CD4-positive, CD25-positive, alpha-beta regulatory T cell (primary cell): ENCODE measurements at places on chromosomes 6 and 20. TPM values are rescaled to one million over a fixed set of nuclear protein-coding genes. Genes with fewer than 3 reads are reported as not detected.

- no peak for DNase-seq
These were observed 628.8 kb upstream of the MAN1A1 start for GRCh38 chr6:119978274-119978889.

DNA sequence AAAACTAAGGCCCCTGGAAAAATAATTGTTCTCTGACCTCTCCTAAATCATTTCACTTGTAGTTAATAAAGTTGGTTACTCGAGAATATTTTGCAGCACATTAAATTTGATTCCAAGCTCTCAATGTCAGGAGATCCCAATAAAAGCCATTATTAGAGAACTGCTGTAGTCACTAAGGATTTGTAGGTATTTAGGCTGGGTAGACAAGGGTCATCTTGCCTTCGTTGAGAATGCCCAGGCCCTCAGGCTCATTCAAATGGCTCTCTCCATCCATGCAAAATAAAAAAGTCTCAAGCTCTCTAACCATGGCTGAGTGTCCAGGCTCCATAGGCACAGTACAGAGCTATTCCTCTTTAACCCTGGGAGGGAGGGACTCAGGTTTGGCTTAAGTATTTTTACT lies 117.0 kb upstream of the HMGCLL1 start:
- no peak for DNase-seq

DNA sequence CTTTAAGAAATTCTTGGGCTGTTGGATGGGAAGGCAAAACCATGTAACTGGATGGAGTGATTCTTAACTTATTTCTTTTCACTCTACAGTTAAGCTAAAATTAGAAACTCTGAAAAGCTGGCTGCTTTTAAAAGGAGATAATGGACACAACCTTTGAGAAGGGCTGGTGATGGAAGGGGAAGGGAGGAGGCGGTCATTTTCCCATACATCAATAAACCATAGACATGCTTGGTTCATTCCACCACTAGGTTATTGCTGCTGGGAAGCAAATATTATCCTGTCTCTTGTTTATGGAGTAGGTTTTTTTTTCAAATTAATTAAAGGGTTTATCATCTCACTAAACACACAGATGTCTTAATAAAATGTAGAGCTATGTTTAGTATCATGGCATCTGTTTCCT lies 76.2 kb downstream of the PLCB1 start:
- no peak for DNase-seq

DNA sequence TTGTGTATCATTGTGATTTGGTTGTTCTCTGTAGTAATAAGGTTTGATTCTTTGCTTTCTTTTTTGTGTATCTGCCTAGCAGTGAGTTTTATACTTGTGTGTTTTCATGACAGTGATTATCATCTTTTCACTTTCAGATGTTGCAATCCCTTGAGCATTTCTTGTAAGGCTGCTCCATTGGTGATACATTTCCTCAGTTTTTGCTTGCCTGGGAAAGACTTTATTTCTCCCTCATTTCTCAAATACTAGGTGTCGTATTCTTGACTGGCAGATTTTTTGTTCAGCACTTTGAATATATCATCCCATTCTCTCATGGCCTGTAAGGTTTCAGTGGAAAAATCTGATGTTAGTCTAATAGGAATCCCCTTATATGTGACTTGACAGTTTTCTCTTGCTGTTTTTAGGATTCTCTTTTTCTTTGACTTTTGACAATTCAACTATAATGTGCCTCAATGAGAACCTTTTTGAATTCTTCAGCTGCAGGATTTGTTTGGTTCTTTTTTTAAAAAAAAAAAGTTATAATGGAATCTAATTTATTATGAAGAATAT lies 31.1 kb upstream of the NUP153 start:
- no peak for DNase-seq

GRCh38 chr6:91704531-91704930 lies 1117.7 kb upstream of the MAP3K7 start:
- DNase-seq, result no peak

DNA sequence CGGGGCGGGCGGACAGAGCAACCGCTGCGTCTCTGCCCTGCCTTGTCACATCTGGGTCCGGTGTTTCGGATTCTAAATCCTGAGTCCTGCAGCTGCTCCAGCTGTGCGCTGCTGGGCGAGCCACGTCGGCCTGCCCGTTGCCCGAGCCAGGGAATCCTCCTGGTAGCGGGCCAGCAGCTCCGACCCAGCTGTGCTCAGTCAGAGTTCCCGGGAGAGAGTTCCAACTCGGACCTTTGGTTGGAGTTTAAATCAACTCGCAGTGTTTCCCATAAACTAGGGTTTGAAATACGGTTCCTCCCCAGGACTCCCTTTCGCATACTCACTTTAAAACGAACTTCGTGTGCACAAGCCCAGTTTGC lies 315 bp upstream of the PDE10A start:
- DNase-seq, result no peak

Gene LY6G6D
- total RNA-seq, result not detected

Gene TSPO2
- not detected for total RNA-seq

- DNase-seq, result no peak
These were observed 264.3 kb downstream of the PTPRK start for GRCh38 chr6:128256095-128256494.

- DNase-seq, result no peak
These were observed 157.1 kb upstream of the THEMIS start for GRCh38 chr6:128057946-128058345.

- no peak for DNase-seq
These were observed 200.0 kb downstream of the WDR27 start for GRCh38 chr6:169501777-169502313.

DNA sequence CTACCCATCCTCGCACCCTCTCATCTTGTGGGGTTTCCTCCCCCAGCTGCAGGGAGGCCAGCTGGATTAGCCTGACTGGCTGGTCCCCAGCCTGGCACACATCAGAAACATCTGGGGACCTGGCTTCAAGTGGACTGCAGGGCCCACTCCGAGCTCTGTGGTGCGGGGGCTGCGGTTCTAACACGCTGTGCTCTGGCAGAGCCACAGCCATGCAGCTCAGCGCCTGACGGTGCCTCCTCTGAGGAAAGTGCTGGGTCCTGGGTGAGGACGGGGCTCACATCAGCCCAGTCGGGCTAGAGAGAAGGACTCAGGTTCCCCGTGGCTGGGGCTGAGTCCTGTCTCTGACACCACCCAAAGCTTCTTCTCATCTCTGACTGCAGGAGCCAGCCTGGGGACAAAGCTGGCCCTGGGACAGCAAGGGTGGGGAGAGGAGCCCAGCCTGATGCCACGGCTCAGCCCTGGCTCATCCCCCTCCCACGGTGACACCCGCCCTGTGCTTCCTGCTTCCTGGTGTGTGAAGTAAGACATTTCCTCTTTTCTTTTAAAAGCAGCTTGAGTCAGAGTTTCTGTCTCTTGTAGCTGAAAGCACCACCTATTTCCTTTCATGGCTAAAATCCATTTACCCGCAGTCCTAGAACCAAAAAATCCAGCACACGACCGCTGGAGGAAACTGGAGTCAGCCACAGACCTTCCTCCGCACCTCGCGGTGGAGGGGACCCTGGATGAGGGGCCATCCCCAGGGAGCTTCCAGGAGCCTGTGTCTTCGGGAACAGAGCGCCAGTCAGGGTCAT lies 127.4 kb upstream of the AFDN start:
- DNase-seq, result peak; percentile 85

Gene FAM209A
- 6.1 TPM for total RNA-seq

- DNase-seq, result no peak
These were observed 217.1 kb upstream of the MAN1A1 start for GRCh38 chr6:119566546-119567260.

GRCh38 chr6:17278289-17279063 lies 2.7 kb upstream of the RBM24 start:
- no peak for DNase-seq

GRCh38 chr20:44422083-44422482 lies 53.6 kb upstream of the TTPAL start:
- DNase-seq, result no peak

Gene CRISP2
- total RNA-seq, result not detected

- peak; percentile 37 for DNase-seq
These were observed 139.1 kb downstream of the KIF16B start for GRCh38 chr20:16434062-16434664.

Gene MOXD1
- total RNA-seq, result not detected

DNA sequence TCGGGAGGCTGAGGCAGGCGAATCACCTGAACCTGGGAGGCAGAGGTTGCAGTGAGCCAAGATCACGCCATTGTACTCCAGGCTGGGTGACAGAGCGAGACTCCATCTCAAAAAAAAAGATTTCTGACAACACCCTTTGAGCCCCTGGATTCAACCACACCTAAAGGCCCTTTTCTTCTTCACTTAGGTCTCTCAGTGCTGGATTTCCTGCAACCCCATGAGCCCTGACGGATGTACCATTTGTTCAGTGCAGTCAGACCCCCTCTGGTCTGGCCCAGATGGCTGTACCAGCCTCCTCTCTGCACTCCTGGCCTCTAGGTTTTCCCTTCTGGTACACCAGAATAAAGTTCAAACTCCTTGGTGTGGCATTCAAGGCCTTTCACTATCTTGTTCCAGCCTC lies 9.1 kb upstream of the NOL4L start:
- DNase-seq, result no peak

- DNase-seq, result no peak
These were observed 17.7 kb downstream of the POM121L2 start for GRCh38 chr6:27294409-27294808.

DNA sequence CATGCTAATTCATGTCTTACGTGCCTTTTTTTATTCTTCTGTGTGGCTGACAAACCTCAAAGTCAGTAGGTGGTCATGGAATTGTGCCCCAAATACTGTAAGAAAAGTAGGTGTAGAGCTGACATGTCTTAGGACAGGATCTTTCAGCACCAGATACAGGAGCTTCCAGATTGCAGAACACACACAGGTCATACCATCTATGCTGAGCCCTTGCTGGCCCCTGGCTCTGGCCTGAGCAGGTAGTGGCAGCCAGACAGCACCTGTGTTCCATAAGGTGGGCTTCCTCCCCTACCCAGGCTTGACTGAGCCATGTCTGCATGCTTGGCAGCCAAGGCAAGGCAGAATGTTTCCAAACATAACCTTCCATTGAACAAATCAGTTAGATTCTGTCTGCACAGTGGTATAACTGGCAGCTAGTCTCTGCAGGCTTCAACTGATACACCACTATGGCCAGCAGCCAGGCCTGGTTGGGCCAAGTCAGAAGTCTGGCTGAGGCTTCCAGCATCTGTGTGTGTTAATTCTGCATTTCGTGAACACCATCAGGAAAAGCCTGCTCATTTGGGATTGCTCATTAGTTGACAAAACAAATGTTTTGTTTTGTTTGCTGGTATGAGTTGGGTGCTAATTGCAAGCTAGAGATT lies 366.5 kb downstream of the FOXA2 start:
- no peak for DNase-seq

DNA sequence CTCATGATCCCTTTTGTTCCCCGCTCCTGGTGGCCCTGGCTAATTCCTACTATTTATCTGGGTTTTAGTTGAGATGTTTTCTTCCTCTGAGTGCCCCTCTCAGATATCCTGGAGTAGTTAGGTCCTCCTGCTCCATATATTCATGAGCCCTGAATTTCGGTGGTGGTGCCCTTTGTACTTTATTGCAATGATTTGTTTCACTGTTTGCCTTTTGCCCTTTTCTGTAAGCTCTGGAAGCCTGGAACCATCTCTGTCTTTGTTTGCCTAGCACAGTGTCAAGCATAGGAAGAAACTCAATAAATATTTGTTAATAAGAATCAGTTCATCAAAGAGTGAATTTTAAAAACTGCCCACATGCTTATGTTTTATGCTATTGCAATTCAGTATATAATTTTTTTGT lies 144.9 kb downstream of the DNAH8 start:
- DNase-seq, result no peak

Gene PPP1R3G
- 0.10 TPM for total RNA-seq

- DNase-seq, result no peak
These were observed 122.2 kb downstream of the MAN1A1 start for GRCh38 chr6:119227377-119227776.

Gene SYNDIG1
- total RNA-seq, result not detected

Gene CD83
- total RNA-seq, result 76.8 TPM

DNA sequence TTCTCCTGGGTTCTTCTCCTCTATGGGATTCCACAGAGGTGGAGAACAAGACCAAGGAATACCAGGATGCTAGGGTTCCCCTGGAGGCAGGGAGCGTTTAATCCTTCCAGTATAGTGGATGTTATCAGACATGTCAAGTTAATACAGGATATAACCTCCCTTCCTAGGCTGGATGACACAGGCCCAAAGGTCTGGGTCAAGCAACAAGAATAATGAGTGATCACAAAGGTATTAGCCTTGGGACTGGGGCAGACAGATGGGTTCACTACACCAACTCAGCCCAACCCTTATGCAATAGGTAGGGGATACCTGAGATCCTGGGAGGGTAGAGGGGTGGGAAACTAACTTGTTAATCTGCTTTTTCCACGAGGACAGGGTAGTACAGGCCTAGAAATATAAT lies 690.3 kb downstream of the HTR1B start:
- no peak for DNase-seq

Gene RAD21L1
- total RNA-seq, result not detected

- DNase-seq, result no peak
These were observed 59.4 kb upstream of the TMEM200A start for GRCh38 chr6:130306377-130306776.

Gene MANEA
- total RNA-seq, result 7.4 TPM

GRCh38 chr6:63415286-63415685 lies 95.5 kb upstream of the LGSN start:
- no peak for DNase-seq

DNA sequence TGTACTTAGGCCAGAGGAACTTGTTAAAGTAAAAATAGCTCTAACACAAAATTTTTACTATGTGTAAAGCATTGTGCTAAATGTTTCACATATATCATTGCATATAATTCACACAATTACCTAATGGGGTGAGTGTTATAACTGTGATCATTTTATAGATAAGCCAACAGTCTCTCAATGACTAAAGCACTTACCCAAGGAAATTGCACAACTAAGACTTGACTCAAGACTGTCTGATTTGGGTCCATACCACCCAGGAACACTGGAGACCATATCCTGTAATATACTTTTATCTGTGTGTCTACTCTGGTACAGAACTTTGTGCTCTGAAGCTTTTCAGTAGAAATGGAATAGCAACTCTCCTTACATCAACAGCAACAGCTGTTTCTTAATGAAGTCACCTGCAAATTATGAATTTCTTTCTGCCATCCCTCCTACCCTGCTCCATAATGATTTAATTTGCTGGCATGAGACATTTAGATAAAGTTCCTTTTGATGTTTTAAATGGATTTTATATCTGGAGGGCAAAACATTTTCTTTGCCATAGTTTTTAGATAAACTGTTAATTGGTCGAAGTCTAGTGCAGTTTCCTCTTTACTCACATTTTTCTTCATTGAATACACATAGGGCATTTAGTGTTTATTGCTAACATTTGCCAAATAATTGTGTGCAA lies 47.5 kb downstream of the TSPYL4 start:
- DNase-seq, result no peak

- no peak for DNase-seq
These were observed 140.7 kb upstream of the BMP2 start for GRCh38 chr20:6626805-6627204.

GRCh38 chr6:36290668-36291620 lies 21.1 kb downstream of the PNPLA1 start:
- DNase-seq, result no peak
